ENCODE measurements at places on chromosomes 11 and 22.

DNA sequence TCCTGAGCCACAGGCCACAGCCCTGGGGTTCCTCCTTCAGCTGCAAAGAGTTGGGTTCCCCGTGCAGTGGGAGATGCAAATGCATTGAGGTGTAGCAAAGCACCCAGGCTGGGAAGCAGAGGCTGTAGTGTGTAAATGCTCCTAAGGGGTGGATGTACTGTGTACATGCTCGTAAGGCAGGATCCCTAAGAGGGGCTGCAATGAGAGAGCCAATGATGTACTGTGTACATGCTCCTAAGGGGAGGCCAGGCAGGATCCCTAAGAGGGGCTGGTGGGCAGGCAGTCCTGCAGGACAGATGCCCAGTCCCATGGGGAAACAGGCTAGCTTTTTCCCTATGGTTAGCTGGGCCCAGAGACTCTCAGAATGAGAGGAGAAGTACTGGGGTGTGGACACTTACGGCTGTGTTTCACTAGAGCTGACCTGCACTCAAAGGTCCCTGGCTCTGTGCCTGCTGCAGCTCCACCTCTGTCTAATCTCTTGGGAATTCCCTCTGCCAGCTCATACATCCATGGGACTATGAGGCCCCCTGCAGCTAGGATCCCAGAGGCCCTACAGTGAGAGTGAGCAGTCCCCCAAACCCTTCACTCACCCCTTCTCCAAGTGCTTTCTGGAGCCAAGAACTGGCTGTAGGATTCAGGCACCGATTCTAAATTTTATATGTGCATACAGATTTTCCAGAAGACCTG lies 261.9 kb upstream of the LUZP2 start:
- no peak for DNase-seq

DNA sequence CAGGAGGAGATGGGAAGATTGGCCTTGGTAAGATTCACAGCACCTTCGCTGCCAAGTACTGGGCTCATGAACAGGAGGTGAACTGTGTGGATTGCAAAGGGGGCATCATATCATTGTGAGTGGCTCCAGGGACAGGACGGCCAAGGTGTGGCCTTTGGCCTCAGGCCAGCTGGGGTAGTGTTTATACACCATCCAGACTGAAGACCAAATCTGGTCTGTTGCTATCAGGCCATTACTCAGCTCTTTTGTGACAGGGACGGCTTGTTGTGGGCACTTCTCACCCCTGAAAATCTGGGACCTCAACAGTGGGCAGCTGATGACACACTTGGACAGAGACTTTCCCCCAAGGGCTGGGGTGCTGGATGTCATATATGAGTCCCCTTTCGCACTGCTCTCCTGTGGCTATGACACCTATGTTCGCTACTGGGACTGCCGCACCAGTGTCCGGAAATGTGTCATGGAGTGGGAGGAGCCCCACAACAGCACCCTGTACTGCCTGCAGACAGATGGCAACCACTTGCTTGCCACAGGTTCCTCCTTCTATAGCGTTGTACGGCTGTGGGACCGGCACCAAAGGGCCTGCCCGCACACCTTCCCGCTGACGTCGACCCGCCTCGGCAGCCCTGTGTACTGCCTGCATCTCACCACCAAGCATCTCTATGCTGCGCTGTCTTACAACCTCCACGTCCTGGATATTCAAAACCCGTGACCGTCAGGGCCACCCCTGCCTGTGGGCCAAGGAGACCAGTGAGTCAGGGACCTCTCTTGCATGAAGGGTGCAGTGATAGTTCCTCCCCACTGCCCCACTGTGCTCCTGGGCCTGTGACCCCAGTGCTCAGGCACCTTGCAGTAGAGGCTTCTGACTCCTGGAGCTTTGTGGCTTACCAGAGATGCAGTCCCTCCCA lies 83.6 kb downstream of the BCR start:
- peak; percentile 37 for DNase-seq

- no peak for DNase-seq
These were observed 976.9 kb downstream of the BRD1 start for GRCh38 chr22:48850658-48851287.

DNA sequence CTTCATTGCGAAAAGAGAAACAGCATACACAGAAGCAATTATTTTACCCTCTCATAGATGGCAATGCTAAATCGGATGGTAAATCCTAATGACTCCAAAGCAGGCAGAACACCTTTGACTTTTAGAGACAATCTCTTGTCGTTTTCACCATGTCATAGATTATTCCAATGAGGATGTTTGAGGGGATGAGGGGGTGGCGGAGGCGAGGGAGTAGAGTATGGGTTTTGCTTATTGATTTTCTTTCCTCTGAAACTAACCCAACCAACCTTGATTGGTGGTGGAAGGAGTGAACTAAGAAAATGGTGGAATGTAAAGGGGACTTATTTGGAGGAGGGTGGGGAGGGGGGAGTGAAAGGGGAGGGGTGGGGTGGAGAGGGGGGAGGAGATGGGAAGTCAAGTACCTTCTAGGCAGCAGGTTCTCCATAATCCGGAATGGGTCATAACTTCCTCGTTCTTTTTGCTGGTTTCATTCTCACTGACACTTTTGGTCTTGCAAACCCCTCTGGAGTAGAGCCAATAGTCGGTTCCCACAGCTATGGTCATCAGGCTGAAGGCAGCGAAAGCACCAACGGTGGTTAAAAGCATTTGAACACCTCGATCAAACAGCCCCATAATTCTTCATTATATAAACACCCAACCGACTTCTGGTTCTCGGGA lies 1.5 kb downstream of the CACNG2 start:
- DNase-seq: no peak

DNA sequence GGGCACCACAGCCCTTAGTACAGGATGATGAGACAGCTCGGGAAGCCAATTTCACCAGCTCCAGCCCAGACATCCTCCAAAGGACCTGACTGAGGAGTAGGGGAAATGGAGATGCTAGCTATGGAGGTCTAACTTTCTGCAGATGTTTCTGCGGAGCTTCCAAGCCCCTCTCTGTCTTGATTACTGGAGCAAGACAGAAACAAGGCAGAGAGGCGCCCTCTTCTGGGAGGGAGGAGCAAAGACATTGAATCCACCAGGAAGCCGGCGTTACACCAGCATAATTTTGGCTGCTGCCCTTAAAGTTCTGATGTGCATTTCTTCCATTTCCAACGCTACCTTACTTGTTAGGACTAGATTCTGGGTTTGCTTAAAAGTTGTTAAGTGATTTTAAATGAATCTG lies 107.3 kb upstream of the HSD17B12 start:
- DNase-seq: peak; percentile 47

- DNase-seq: peak; percentile 81
These were observed at the start of gene XNDC1N for GRCh38 chr11:71927820-71928736. TSS of gene XNDC1N (minus strand) at chr11:71928594. CDS start at chr11:71923353, 5,241 bp downstream.

DNA sequence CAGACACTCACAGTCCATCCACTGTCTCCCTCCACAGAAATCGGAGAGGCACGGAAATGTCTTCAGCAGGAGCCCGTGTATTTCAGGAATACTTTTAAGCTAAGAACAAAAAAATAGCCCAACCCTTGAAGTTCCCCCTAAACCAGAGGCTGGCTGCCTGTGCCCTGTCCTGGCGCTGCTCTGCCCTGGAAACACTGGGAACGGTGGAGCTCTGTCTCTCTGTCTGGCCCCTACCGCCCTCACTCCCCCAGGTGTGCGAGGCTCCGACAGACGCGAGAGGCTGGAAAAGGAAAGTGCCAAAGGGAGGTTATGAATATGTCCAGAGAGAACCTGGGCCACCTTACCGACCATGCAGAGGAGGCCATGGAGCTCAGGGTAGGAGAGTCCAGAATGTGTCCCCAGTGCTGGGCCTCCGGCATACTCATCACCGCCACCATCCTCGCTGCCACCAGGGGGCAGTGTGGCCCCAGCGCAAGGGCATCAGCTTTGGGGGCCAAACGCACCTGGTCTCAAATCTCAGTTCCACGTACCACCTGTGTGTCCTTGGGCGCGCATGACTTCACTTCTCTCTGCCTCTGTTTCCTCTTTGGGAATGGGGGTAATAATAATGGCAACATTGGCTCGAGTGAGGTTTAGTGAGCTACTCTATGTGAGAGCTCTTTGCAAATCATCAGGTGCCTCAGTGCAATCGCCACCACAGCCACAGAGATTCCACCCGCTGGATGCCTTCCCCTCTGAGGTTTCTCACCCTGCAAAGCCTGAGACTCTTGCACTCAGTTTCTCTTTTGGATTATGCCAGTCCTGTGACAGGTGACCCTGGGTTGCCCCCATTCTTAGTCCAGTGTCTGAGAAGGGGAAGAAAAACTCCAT lies 10.4 kb upstream of the SLCO2B1 start:
- peak; percentile 84 for DNase-seq

- DNase-seq: no peak
These were observed 30.3 kb upstream of the MYEOV start for GRCh38 chr11:69263736-69264052.

- DNase-seq: no peak
These were observed 11.4 kb upstream of the ADSL start for GRCh38 chr22:40334899-40335298.

- no peak for DNase-seq
These were observed 225.5 kb upstream of the CCDC90B start for GRCh38 chr11:83511646-83512045.

DNA sequence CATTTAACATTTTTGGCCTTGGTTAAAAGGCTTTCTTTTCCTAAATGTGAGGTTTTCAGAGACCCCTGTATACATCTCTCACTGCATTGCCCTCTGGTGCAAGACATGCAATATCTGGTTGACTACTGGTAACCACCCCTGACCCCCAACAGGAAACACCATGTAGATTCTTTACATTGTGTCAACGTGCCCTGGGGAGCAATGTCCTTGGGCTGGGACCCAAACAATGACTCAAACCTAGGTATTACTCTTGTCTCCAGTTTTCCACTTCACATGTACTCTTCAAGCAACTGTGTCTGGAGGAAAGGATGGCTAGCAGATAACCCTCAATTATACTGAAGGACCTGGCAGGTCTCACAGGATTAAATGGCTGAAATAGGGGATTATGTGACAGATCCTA lies 1.1 kb upstream of the GPR83 start:
- no peak for DNase-seq

GRCh38 chr22:47452184-47452583 lies 689.7 kb downstream of the TBC1D22A start:
- peak; percentile 12 for DNase-seq

GRCh38 chr11:47928426-47928825 lies 51.9 kb upstream of the PTPRJ start:
- no peak for DNase-seq

- no peak for DNase-seq
These were observed 78.8 kb downstream of the LIF start for GRCh38 chr22:30167734-30168133.

DNA sequence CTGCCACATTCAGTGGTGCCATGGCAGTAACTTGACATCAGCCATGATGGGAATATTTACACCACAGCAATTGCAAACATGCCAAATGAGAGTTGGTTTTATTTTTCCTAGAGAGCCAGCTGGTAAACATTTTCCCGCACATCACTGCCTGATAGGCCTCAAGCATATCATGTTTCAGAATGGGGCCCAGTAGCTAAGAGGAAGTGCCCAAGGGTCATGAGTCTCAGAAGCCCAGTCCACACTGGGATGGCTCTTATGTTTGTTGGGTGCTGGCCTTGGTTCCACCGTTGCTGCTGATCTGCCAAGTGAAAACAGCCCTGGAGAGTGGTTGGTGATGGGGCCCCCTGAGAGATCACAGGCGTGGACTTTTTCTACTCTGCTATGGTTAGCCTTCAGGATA lies 64.3 kb upstream of the NAV2 start:
- no peak for DNase-seq

GRCh38 chr22:22744412-22745224 lies 100.2 kb downstream of the GGTLC2 start:
- no peak for DNase-seq

DNA sequence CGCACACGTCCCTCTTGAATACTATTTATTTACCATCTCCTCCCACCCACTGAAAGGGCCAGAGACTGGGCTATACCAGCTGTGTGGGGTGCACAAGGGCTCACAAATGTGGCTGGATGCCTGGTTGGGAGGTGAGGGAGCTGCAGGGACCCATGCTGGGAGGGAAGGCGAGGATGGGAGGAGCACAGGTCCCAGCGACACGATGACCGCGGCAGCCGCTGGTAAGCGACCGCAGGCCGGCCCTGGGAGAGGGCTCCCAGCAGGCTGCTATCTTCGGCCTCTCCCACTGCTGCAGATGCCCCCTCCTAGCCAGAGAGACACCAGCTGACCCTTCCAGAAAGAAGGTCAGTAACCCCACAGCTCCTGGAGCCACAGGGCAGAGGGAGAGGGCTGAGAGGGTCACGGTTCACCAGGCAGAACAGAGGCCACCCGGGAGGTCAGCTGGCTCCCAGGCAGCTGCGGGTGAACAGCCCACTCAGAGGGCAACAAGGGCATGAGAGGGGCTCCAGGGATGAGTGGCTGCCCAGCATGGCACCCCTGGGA lies 163.9 kb downstream of the CRYBB2 start:
- no peak for DNase-seq

DNA sequence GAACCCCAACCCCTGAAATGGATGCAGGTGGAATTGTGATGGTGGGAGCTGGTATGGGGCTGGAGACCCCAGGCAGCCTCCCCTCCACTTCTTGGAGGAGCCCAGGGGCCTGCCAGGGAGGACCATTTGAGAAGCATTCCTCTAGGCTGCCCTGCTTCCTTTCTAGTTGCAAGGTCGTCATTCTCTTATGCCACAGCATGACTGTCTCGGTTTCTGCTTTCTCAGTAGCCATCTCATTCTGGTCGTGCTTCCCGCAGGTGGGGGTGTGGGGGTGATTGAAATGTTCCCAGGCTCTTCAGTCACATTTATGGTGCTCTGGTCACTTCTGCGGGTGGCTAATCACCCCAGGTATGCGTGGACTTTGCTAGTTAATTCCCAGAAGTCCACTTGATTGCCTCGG lies 223.7 kb upstream of the TBCEL start:
- no peak for DNase-seq

DNA sequence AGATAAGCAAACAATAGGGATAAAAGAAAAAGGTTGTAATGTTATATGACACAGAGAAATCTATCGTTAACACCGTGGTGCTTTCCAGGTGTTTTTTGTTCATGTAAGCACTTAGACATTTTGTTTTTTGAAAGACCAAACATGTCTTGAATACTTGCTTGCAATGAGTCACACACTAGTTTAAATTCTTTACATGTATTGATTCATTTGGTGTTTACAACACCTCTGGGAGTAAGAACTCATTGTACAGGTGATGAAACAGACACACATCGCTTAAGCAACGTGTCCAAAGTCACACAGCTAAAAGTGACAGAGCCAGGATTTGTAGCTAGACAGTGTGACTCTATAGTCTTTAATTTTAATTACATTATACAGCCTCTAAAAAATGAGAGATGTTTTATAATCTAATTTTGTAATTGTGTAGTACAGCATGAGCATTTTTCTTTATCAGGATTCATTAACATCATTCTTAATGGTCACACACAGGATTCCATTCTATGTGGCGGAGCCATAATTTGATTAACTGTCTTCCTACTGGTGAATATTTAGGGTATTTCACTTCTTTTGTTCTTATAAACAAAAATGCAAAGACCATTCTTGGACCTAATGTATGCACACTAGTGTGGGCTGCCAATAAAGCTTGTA lies 148.8 kb downstream of the DBX1 start:
- no peak for DNase-seq

- DNase-seq: no peak
These were observed 65.4 kb downstream of the SMCO4 start for GRCh38 chr11:93477684-93478234.
